AG10803 (cell line): ENCODE measurements at places on chromosomes 4 and X.

GRCh38 chrX:148893395-148893794 is 393.0 kb downstream of the AFF2 start:
- no peak for DNase-seq

GRCh38 chr4:158442736-158443135 is 78.9 kb upstream of the RXFP1 start:
- no peak for DNase-seq

DNA sequence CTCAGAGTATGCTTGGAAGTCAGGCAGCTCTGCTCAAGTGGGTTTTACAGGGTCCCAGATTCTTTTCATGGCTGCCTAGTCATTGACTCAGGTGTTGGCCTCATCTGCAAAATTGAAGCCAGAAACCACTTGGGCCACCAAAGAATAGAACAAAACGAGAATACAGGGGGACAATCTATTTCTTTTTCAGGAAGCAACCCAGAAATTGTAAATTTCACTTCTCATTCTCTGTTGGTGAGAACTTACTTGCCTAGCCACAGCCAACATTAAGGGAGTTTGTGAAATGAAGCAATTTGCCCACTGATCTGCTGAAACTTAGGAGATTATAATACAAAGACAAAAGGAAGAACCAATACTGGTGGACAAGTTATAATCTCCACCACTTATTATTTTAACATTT is 8.6 kb upstream of the TKTL2 start:
- no peak for DNase-seq

DNA sequence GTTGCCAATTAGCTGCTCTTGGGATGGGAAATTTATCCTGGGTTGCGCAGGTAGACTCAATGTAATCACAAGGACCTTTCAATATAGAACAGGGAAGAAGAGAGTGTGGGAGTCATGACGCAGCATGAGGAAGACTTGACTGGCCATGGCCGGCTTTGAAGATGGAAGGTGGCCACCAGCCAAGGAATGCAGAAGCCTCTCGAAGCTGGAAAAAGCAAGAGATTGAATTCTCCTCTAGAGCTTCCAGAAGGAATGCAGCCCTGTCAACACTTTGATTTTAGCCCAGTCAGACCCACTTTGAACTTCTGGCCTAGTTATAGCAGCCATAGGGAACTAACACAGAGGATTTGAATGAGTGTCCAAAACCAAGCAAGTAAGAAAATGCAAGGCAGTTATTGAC is 14.7 kb upstream of the SH3KBP1 start:
- DNase-seq = peak; percentile 79

DNA sequence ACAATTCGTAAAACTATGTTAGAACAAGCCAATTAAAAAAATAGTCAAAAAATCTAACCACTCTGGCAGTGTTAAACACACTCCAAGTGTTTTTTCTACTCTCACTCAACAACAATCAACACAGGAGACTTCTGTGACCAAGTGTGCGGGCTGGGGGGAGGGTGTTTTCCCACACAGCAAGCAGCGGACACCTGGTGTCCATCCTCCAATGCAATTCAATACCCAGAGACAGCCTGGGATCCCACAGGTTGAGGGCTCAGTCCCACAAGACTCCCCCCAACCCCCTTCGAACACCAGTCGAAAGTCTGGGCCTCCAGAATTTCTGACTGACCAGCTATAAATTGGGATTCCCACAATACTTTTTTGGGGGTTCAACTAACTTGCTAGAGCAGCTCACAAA is 8.3 kb upstream of the PIM2 start:
- DNase-seq = no peak

DNA sequence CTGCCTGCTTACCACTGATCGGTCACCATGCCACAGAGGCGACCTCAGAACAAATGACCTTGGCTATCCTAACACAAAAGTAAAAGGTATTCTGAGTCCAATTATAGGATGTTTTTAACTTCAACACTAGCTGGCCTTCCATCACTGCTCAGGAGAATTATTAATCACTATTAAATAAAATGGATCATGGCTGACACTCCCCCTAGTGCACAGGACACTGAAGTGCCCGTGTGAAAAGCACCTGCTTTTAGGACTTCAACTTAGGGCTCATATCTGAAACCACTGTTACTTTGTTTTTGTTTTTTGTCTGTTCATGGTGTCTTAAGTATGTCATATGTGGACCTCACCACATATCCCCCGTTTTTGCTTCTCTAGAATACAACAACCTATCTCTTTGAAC is 33.9 kb downstream of the STX18 start:
- DNase-seq = no peak

GRCh38 chr4:40423735-40424134 is 88.6 kb downstream of the CHRNA9 start:
- DNase-seq = peak; percentile 66

DNA sequence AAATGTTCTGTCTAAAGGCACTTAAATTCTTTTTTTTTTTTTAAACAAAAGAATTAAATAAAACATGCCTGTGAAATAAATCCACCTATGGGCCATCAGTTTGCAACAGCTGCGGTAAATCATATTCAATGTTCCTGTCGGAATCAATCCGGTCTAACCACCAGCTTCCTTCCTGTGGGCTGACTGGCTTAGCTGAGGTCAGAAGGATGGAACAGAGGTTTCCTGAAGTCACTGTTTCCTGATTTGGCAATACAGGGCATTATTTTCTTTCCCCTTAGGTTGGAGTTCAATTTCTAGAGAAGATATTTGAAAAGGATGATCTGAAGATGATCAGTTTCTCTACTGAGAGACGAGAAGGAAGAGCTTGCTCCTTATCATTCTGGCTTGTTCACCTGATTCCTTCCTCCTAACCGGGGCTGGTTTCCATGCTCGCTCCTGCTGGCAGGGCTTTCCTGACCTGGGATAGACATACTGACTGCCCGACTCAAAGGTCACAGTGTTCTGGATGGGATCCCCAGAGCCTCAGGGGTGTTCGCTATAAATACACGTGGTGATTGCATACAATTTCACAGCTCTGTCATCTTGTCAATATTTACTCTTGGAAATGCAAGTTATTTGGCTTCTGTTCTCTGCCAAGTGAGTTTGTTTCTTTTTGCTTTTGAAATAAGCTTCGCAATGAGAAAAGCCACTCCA is 21.7 kb downstream of the PDLIM3 start:
- DNase-seq = no peak
